NCI-H526 treated with DMSO at 0.1 percent for 48 hours (cell line): ENCODE measurements at places on chromosomes 6 and 20.

- no peak for DNase-seq
Measured at GRCh38 chr6:158825951-158826306, 6.8 kb upstream of the EZR start.

DNA sequence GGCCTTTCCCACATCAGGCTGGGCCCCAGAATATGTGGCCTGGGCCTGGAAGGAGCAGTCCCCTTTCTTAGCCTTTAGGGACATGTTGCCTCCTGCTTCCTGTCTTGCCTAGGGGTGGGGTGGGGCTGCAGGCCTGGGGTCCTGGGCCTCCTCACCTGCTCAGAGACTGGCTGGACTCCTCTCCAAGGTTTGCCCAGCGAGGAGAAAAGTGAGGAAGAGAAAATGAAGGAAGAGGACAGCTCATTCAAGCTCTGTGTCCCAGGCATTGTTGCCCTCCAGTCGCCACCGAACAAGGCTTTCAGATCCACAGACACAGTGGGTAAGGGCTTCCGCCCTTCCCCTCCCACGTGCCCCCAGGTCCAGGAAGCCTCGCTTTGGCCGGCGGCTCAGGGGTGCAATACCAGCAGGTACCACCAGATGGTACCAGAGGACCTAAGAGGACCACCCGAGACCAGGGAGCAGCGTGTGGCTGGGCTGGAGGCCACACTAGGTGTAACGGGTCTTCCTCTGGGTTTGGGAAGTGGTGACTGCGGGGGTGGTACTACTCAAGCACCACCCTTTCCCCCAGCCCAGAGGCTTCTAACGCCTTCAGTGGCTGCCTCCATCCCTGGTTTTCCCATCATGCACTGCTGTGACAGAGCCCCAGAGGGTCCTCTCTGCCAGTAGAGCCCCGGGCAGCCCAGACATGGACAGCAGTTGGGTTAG is 5.5 kb upstream of the BAK1 start:
- peak; percentile 31 for DNase-seq

GRCh38 chr6:143691155-143691554 is 13.4 kb downstream of the PHACTR2 start:
- no peak for DNase-seq

DNA sequence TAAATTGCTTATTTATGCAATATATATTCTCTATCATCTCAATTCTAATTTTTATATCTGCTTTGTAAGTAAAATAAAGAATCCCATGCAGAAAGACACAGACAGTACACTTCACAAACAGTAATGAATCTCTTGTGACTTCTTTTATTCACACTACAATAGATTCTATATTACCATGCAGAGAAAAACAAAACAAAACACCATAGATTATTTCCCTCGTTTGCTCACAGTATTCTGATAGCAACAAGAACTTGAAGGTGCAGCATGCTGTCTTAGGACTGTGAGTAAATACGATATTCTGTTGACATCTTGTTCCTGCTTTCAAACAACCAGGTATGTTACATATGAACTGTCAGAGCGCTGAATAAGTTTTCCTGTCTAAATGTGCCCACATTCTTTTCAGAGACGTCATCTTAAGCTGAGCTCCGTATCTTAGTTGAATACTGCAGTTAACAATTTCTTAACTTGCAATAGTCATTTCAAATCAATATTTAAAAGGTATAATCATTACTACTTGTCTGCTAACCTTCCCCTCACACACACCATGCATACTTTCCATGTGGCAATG is 140.1 kb downstream of the BTBD9 start:
- DNase-seq: no peak

DNA sequence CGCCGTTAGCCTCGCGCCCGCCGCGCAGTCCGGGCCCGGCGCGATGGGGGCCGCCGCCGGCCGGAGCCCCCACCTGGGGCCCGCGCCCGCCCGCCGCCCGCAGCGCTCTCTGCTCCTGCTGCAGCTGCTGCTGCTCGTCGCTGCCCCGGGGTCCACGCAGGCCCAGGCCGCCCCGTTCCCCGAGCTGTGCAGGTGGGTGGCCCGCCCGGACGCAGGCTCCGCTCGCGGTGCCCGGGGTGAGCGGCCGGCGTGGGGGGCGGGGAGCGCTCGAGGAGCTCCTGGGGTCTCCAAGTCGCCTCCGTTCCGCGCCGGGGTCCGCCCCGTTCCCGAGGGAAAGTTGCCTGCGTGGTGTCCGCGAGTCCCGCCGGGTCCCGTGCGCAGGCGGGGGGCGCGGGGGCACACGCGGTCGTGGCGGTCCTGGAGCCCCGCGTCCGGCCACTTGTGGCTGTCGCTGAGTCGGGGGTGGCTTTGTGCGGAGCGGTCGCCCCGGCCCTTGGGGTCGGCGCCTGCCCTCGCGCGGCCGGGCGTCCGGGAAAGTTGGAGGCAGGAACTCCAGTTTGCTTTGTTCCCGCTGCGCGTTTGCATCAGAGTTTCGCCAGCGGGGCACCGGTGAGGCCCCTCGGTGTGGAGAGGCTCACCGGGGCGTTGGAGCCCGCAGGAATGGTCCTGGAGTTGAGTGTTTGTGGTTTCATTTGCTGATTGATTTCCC is 476 bp downstream of the IGF2R start:
- DNase-seq: no peak

- DNase-seq: no peak
Measured at GRCh38 chr20:24695529-24696225, 226.2 kb downstream of the SYNDIG1 start.

DNA sequence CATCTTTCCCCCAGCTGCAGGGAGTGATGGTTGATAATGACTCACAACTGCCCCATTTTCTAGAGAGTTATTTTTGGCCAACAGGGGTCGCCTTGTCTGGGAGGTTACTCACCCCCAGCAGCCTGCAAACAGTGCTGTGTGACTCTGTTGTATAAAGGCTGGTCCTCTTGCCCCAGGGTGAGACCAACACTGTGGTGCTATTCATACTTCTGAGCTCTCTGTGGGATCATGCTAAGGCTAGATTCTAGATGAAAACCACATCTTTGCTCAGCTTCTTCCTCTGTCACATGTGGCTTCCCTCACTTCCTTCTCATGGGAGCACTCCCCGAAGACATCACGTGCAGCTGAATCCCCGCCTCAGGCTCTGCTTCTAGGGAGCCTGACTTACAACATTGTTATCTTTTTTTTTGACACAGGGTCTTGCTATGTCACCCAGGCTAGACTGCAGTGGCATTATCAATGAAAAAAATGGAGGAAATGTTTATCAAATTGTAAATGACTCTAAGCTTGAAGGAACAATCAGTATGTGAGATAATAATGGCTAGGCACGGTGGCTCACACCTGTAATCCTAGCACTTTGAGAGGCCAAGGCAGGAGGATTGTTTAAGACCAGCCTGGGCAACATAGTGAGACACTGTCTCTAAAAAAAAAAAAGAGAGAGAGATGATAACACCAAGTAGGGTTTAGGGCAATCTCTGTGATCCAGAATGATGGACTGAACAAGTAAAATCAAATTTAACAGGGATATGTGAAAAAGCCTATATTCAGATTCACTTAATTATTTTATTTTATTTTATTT is 55.7 kb upstream of the SLC23A2 start:
- DNase-seq: no peak
